ENCODE measurements at places on chromosomes 2 and 18.

DNA sequence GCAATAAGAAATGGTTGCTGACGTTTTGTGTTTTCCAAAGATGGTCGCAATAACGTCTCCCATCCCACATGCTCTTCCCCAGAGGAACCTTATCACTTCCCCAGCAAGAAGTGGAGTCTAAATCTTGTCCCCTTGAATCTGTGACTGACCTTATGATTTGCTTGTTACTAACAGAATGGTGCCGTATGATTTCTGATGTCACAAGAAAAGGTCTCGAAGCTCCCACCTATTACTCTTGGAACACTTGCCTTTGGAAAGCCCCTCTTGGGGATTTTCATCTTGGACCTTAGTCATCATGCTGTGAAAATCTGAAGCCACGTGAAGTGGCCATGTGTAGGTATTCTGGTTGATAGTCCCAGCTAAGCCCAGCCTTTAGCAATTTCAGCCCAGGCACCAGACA, 86.2 kb upstream of the GLS start:
- DNase-seq: no peak

DNA sequence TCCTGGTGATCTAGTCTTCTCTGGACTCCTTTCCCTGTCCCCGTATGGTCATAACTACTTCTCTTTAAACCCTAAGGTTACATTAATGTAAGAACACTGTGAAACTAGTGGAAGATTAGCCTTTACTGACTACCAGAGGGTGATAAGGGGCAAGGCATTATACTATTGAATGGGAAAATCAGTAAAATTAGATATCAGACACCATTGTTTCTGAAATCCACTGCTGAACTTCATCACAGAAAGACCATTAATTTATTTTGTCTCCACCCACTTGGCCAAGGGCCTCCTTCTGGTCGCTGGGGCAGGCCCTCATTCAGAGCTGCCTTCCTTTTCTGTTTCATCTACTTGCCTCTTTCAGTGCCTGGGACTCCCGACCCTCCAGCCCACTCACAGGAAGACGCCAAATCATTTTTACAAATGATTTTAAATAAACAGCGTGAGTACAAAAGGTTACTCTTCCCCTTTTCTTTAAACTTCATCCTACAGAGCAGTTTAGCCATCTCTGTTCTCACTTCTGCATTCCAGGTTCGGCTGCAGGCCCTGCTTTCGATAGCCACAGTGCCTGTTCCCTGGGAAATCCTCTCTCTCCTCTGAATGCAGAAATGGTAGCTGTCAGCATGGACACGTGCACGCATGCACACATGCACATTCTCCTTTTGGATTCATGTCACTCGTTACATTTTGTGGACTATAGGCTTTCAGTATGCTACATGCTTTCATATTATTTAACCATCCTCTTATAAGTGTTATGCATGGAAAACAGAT, 70.3 kb upstream of the DOCK10 start:
- DNase-seq: no peak

- no peak for DNase-seq
Measured at GRCh38 chr2:228786901-228787300, 484.2 kb downstream of the PID1 start.

DNA sequence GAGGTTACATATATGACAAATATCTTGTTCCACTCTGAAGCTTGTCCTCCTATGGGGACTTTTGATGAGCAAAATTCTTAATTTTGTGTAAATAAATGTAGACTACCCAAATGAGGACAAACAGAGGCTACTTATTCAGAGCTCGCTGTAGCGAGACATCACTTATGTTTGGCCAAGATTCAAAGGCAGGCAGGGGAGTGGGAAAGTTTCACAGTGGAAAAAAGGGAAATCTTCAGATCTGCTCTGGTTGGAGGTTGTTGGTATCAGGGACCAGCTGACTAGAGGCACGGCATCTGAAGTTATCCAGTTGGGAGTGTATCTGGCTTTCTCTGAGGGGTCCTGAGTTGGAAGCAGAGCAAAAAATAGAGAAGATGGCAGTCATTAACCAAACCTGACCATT, 1.3 kb downstream of the PLB1 start:
- no peak for DNase-seq

Data from activated CD4-positive, alpha-beta T cell treated with anti-CD3 and anti-CD28 coated beads for 4 hours (primary cell).